Suprapubic skin (tissue), 4 donors: ENCODE measurements at places on chromosomes 5 and 9.

DNA sequence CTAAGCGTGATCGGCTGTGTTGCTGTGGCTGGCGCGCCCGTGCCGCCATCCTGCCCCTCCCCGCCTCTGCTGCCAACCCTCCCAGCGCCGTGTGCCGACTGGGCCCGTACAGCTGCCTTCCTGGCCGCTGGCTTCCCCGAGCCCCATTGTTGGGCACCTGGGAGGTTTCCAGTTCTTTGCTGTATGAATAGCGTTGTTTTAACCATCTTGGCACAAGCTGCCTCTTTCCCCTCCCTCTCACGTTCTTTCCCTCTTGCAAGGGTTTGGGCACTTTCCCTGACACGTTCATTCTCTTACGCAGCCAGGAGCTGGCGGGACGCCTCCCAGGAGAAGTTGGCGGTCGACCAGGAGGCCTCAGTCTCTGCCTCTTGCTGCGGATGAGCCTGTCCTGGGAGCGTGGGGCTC lies 43.1 kb upstream of the RXRA start:
- DNase-seq = no peak

GRCh38 chr9:7756088-7756487 lies 43.5 kb downstream of the DMAC1 start:
- DNase-seq = no peak

DNA sequence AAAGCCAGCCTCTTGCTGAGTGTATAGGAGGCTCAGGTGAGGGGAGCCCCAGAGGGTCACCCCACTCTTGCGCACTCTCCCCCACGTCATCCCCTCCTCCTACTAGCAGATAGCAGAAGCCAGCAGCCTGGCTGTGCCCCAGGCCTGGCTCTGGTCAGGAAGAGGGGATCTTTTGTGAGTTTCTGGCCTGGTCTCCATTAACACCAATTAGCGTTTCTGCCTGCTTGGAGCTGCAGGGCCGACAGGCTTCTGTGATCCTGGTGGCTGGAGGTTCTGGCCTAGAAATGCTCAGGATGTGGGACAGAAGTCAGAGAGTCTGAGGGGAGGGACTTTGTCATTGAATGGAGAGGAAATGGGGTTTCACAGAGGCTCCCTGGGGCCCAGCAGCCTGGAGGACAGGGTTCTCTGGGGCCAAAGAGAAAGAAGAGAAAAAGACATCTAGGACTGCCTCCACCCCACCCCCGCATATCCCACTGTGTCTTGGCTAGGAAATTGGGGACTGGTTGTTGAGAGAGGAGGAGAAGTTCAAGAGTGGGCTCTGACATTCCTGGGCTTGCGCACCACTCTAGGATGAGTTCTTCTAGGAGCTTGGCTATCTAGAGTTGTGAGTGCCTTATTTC lies 47.5 kb upstream of the ARAP3 start:
- no peak for DNase-seq

DNA sequence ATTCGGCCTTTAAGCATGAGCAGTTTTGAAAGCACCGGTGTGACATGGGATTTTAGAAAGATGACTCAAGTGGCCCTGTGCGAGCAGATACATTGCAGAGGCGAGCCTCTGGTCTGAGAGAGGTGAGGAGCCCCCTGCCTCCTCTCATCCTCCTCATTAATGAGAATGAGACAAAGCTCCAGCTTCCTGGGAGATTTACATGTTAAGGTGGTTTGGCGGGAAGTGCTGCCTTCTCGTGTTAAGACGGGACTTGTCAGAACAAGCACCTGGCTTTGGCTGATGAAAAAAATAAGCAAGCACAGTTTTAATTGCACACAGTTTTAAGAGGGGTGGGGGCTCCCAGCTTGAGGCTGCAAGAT lies 68.1 kb downstream of the ACTL7B start:
- no peak for DNase-seq

- DNase-seq = no peak
These were observed 21.2 kb downstream of the ABLIM3 start for GRCh38 chr5:149162401-149163084.

DNA sequence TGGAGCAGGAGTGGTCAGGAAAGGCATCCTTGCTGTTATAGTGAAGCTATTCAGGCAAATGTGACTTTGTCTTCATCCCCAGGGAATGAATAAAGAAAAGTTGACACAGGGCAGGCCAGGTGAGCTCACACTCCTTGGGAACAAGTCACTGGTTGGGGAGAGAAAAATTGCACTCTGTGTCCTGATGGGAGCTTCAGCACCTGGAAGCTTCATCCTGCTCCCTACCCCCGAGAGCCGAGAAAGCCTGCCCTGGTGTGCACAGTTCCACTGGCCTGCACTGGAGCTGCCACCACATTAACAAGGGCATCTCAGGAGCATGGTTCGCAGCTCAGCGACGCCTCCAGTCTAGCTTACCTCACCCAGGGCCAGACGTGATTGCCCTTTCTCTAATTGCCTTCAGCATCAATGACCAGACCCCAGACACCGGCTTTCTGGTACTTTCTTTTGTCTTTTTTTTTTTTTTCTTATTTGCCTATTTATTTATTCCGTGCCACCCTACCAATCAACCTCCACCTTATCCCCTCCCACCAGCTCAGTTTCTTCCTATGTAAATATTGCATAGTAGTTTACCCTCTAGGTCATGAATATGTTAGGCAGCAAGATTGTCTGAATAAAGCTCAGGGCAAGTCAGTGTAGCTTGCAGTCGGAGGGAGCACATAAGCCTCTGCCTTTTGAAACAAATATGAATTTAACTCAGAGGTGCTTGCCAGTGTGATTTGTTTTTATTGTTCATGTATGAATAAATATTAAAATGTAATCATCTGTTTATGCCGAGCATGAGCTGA lies 87.4 kb downstream of the DOCK2 start:
- DNase-seq = no peak

DNA sequence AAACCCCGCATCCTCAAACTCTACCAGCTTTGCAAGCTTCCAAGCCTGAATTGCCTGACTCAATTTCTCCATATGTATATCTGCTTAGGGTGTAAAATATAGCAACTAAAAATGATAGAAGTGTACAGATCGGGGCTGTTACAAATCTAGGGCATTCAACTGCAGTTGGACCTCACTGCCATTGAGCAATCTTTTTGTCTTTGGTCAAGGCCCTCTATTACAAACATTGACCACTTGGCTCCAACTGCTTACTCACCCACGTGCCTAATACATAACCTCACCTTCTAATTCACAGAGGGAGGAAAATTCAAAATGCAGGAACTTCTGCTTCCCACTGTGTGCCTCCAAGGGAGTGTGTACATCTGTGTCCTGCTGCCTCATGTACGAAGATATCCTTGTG lies 10.0 kb downstream of the LRRC70 start:
- DNase-seq = no peak

DNA sequence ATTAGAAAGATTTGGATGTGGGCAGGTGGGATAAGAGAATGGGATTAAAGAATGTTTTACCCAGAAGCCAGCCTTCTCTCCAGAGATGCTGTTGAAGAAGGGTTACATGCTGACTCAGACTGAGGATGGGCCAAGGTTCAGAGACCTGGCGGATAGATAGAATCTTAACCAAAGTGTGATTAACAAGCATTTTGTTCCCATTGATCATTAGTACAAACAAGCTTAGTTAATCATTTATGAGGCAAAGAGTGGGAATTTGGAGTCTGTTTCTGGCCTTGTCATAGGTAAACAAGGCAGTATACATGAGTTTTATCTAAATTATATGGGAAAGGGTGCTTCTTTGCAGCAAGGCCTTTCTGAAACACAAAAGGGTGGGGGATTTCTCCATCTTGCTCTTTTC lies 20.8 kb upstream of the DTWD2 start:
- no peak for DNase-seq

- no peak for DNase-seq
These were observed 237.0 kb downstream of the PRELID2 start for GRCh38 chr5:145598184-145598583.

- DNase-seq = no peak
These were observed 95.8 kb downstream of the CNTLN start for GRCh38 chr9:17230646-17231045.

GRCh38 chr5:1874771-1875220 lies 7.9 kb downstream of the IRX4 start:
- DNase-seq = no peak

DNA sequence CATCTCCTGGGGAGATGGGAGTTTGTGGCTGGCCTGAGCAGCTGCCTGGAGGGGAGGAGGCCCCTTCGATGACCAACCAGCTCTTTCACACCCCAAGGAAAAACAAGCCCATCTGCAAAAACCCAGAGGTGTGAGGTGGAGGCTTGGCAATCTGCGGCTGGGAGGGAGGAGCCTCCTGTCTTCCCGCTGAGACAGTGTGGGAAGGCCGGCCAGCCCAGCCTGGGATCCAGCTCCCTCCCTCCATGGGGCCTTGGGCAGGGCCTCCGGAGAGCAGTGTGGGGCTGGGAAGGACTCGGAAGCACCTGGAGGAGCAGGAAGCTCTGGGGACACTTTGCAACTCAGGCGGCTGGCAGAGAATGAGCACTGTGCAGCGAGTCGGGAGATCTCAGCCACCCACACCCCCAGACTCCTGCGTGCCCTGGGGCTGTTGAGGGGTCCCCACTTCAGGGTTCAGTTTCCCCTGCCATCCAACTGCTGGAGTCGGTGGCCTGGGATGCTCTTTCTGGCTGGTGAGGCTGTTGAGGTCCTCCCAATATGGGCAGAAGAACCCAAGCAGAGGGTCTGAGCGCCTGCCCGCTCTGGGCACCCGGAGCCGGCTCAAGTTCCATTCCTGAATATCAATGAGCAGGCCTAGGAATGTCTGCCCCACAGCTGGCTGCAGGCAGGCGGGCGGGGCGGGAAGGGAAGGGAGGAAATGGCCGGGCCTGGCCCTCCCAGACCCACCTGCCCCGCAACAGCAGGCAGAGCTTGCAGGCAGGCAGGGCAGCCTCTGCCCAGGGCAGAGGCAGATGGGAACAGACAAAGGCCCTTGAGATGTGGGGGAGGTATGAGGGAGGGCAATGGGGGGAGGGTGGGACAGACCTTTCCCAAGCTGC lies 101.1 kb downstream of the FGF18 start:
- no peak for DNase-seq
